ENCODE measurements at places on chromosomes 3 and 15. TPM values are rescaled to one million over a fixed set of nuclear protein-coding genes. Genes with fewer than 3 reads are reported as not detected.

The KBTBD8 gene
- polyA plus RNA-seq: 1.3 TPM

- no peak for DNase-seq
Observed at GRCh38 chr15:63891768-63892133, 58.0 kb upstream of the HERC1 start.

- DNase-seq: no peak
Observed at GRCh38 chr3:50411229-50411628, 51.9 kb upstream of the TMEM115 start.

DNA sequence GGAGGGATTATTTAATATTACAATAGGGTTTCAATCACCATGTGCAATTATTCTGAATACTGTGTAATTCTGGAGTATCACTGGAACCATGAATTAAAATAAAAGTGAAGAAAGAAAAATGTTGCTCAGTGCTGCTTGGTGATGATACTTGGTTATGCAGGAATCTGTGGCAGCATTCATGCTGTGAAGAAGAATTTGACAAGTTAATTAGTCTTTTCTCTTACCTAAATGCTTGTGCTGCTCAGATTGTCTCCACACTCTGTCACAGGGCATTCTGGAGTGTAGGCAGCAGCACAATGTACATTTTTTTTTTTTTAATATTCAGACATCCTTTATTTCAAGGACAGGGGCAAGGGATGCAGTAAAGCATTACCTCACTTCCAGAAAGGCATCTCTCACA is 749.3 kb upstream of the CADM2 start:
- no peak for DNase-seq

The PLEKHO2 gene
- 23.5 TPM for polyA plus RNA-seq

The PTX3 gene
- polyA plus RNA-seq: 25.5 TPM
